CD4-positive, alpha-beta T cell (primary cell): ENCODE measurements at places on chromosomes 11 and 22. TPM values are rescaled to one million over a fixed set of nuclear protein-coding genes. Genes with fewer than 3 reads are reported as not detected.

The TUB gene
- total RNA-seq, result 0.08 TPM

The C2CD3 gene
- total RNA-seq, result 31.9 TPM

DNA sequence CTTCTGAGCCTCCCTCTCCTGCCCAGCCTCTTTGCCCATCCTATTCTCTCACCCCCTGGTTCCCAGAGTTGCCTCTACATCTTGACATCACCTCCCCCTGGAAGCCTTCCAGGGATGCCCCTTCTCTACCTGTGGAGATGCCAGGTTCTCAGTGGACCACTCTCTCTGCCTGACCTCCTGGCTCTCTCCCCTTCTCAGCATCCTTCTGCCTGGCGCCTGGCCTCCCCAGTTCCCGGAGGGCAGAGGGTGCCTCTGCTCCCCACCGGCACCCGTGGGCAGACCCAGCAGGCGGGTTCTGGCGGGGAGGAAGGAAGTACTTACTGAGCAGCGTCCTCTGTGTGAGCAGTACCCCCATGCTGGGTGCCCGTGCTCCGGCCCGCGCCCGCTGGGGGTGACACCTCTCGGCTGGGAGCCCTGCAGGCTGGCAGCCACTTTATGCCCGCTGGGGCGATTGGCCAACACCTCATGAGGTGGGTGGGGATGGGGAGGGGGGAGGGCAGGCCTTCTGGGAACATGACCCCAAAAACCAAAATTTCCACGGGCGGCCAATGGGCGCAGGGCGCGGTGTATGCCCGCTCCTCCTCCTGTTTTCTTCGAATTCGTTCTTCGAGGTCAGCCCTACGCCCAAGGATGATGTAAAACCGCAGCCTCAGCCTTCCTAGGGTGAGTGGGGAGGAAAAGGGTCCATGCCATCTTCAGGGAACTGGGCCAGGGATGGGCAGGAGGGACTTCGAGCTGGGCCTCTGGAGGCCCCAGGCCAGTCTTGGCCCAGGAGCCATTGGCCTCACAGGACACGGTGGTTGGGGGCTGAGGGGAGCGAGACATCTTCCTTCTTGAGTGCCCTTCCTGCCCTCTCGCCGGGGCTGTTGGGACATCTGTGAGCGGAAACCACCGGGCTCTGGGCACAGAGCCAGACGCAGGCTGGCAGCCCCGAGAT lies at the start of gene OSM:
OSM (minus strand) TSS at position 407 of the 937 bp plus-strand sequence; CDS start at position 355, 52 bp downstream.
- peak; percentile 51 for DNase-seq
- H3K36me3 ChIP-seq, result peaks cover 26% of the 10 kb centered on the region
- H3K4me1 ChIP-seq, result peaks cover 65% of the 10 kb centered on the region
- peak within 1 kb of the TSS; percentile 90 for H3K27ac ChIP-seq

- no peaks in the 10 kb centered on the region for H3K36me3 ChIP-seq
- H3K27ac ChIP-seq, result no peak overlapping the region
- DNase-seq, result no peak
Measured at GRCh38 chr11:11381471-11382105, 28.5 kb upstream of the CSNK2A3 start.

DNA sequence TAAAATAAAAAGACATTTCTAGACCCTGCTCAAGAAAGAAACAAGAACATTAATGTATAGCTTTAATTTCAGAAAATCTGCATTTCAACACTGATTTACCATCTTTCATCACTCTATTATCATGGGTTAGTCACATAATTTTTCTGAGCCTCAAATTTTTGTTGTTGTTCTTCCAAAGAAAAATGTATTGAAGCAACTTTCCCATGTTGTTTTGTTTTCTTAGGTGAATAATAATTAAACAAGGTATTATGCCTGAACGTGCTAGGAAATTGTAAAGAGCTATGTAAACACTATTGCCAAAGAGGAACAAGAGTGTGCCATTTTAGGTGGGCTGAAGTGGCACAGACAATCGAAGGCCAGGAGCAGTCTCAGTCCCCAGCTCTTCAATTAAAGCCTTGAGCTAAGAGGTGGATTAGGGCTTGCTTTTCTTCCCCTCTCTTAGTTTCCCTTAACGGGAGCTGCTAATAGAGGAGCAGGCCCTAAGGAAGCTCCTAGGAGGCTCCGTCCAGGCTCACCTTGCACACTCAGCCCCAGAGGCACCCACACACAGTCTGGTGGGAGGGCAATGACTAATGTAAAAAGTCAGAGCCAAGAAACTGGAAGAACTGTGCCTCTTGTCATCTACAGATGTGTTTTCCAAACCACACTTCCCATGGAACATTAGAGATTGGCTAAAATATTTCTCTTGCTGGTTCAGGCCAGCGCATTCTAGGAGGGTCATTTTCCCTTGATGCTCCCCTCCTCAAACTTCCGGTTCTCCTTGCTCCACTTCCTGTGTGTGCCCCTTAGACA lies 8.8 kb upstream of the UBASH3B start:
- H3K27me3 ChIP-seq, result no peaks in the 10 kb centered on the region
- DNase-seq, result no peak
- H3K4me3 ChIP-seq, result no peak overlapping the region
- H3K4me1 ChIP-seq, result no peaks in the 10 kb centered on the region
- H3K27ac ChIP-seq, result no peak overlapping the region
- no peaks in the 10 kb centered on the region for H3K36me3 ChIP-seq

DNA sequence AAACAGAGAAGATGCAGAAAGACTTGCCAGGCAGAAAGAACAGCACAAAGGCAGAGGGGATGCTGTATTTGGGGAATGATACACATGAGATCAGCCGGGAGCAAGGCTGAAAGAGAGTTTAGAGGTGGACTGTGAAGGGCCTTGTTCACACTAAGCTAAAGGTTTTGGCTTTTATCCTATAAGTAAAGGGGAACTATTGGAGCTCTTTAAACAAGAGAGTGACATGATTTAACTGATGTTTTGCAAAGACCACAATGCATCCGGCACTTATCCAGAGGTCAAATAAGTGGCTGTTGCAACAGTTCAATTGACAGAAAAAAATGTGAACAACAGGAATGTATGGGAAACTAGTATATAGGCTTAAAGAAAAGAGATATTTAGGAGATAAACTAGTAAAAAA lies 64.7 kb upstream of the RRAS2 start:
- H3K36me3 ChIP-seq, result no peaks in the 10 kb centered on the region
- no peak overlapping the region for H3K27ac ChIP-seq
- no peaks in the 10 kb centered on the region for H3K4me1 ChIP-seq

DNA sequence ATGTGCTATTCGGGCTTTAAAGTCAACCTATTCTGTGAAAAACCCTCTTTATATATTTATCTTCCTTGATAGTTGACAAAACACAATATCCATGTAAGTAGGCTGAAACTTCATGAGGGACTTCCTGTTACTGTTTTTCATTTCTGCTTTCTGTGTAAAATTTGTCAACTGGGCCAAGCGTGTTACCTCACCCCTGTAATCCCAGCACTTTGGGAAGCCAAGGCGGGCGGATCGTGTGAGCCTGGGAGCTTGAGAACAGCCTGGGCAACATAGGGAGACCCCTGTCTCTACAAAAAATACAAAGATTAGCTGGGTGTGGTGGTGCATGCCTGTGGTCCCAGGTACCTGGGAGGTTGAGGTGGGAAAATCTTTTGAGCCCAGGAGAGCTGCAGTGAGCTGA lies 66.5 kb upstream of the SLC25A18 start:
- H3K27ac ChIP-seq, result no peak overlapping the region
- no peaks in the 10 kb centered on the region for H3K36me3 ChIP-seq
- H3K4me1 ChIP-seq, result no peaks in the 10 kb centered on the region
- no peak overlapping the region for H3K4me3 ChIP-seq
- no peaks in the 10 kb centered on the region for H3K27me3 ChIP-seq
- no peak for DNase-seq

- H3K27ac ChIP-seq, result no peak overlapping the region
- H3K36me3 ChIP-seq, result no peaks in the 10 kb centered on the region
- no peaks in the 10 kb centered on the region for H3K27me3 ChIP-seq
- peaks cover 99% of the 10 kb centered on the region for H3K4me1 ChIP-seq
Measured at GRCh38 chr22:23222793-23223568, 42.7 kb downstream of the BCR start.

- DNase-seq, result no peak
- no peak overlapping the region for H3K4me3 ChIP-seq
- H3K27me3 ChIP-seq, result no peaks in the 10 kb centered on the region
- H3K27ac ChIP-seq, result no peak overlapping the region
- H3K4me1 ChIP-seq, result peaks cover 26% of the 10 kb centered on the region
- H3K36me3 ChIP-seq, result no peaks in the 10 kb centered on the region
Measured at GRCh38 chr11:18707811-18708340, 9.3 kb downstream of the TMEM86A start.

DNA sequence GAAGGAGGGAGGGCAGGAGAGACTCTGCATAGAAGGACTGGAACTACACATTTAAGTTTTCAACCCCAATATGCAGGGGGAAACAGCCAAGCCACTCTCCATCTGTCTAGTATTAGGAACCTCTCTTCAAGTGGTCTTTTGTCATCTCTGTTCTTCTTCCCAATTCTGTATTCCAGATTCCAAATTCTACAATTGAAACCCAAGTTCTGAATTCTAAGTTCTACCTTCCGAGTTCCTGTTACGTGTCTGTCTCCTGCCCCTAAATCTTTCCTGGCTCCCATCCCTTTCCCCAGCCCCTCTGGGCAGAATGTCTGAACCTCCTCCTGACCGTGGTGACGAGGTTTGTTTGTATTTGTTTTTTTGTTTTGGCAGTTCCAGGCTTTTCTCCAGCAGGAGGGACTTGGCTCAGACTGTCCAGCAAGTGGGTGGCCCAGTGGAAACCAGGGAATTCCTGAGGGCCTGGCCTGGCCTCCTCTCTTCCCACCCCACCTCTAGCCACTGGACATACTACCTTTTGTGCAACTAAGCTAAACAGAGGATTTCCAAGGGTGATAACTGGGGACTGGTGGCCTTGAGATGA lies 1.6 kb upstream of the THOC5 start:
- peak overlapping the region; percentile 13 for H3K27ac ChIP-seq
- H3K4me3 ChIP-seq, result no peak overlapping the region

GRCh38 chr11:70871881-70872280 lies 380.5 kb downstream of the SHANK2 start:
- H3K27ac ChIP-seq, result no peak overlapping the region
- H3K36me3 ChIP-seq, result no peaks in the 10 kb centered on the region
- DNase-seq, result no peak
- H3K4me1 ChIP-seq, result no peaks in the 10 kb centered on the region
- H3K4me3 ChIP-seq, result no peak overlapping the region

- H3K4me3 ChIP-seq, result no peak overlapping the region
- no peaks in the 10 kb centered on the region for H3K27me3 ChIP-seq
- no peak overlapping the region for H3K27ac ChIP-seq
- H3K4me1 ChIP-seq, result no peaks in the 10 kb centered on the region
- H3K36me3 ChIP-seq, result no peaks in the 10 kb centered on the region
Measured at GRCh38 chr11:10268746-10269488, 25.1 kb downstream of the SBF2 start.

- peak overlapping the region; percentile 75 for H3K27ac ChIP-seq
- H3K27me3 ChIP-seq, result no peaks in the 10 kb centered on the region
- peaks cover 70% of the 10 kb centered on the region for H3K4me1 ChIP-seq
- no peaks in the 10 kb centered on the region for H3K36me3 ChIP-seq
- DNase-seq, result peak; percentile 71
- H3K4me3 ChIP-seq, result peak overlapping the region; percentile 11
Measured at GRCh38 chr11:96215110-96215782, 127.7 kb downstream of the MAML2 start.

DNA sequence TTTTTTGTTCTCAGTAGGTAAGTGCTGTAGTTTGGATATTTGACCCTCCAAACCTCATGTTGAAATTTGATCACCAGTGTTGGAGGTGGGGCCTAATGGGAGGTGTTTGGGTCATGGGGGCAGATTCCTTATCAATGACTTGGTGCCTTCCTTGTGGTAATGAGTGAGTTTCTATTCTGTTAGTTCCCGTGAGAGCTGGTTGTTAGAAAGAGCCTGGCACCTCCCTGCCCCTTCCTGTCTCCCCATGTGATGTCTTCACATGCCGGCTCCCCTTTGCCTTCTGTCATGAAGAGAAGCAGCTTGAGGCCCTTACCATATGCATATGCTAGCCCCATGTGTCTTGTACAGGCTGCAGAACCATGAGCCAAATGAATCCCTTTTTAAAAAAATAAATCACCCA lies 138.3 kb downstream of the TMEM135 start:
- no peak overlapping the region for H3K27ac ChIP-seq
- no peaks in the 10 kb centered on the region for H3K36me3 ChIP-seq
- no peak for DNase-seq
- no peaks in the 10 kb centered on the region for H3K4me1 ChIP-seq
- no peak overlapping the region for H3K4me3 ChIP-seq
